Stimulated activated CD8-positive, alpha-beta memory T cell treated with anti-CD3 and anti-CD28 coated beads, Interleukin-15, amount 100 ng/mL, for 4 hours (primary cell): ENCODE measurements at places on chromosomes 3 and 15.

DNA sequence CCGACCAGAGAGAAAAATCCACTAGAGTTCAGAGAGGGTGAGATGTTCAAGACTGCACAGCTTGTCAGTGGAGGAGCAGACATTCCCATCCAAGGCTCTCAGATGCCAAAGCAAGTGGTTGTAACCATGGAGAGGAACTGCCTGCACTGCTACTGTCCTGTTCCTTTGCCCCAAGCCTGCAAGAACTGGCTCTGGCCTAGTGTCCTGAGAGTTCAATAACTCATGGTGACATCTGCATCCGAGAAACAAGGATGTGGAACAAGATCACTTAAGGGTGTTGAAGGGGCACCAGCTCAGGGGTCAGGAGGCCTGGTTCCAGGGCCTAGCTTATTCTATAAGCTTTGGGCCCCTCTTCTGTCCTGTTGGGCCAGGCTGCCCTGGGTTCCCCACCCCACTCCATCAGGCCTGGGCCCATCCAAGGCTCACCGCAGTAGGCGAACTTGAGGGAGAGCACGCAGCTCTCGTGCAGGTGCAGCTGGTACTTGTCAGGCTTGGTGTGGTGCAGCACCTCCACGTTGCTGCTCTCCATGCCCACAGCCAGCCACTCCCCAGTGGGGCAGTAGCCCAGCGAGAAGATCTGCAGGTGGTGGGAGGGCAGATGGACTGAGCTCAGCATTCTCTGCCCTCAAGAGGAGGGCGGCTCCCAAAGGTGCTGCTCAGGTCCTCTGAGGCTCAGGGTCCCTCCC is 45.6 kb downstream of the TLE3 start:
- no peak for DNase-seq

GRCh38 chr3:63473641-63474166 is 178.8 kb upstream of the SNTN start:
- DNase-seq, result no peak

GRCh38 chr3:187516446-187517185 is 148.4 kb downstream of the RTP4 start:
- DNase-seq, result no peak

DNA sequence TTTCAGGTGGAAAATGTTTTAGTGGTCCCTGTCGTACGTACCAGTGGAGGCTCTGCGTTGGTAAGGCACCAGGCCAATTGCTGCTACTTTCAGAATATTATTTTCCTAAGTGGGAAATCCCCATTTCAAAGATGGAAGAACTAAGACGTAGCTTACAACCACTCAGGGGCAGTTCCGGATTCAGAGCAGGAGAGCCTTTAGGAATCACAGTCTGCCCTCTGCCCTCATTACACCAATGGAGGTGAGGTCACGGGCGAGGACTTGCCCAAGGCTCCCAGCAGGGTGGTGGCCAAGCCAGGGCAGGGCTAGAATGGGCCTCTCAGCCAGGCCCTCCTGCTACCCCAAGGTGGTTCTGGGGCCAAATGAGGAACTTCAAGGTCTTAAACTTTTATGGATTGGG is 72.6 kb downstream of the RASGRF1 start:
- DNase-seq, result no peak

DNA sequence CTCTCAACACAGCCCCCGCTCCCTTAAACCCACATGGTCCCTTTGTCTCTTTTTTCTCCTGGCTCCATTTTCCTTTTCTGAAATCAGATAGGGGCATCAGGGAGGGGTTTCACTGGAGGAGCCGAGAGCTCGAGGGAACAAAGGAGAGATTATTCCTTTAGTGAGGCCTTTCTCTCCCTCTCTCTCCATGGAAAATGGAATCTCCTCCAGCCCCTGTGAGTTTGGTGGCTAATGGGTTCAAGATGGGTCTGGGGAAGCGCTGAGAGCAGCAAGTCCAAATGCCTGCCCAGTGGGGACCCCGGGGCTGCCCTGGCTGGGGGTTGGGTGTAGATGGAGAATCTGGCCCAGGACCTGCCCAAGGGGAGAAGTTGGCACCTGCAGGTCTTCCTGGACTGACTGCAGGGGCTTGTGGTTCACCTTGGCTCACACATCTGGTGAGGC is 56.8 kb downstream of the ITGA11 start:
- DNase-seq, result no peak

- no peak for DNase-seq
Measured at GRCh38 chr3:168497741-168498140, 402.0 kb upstream of the GOLIM4 start.

DNA sequence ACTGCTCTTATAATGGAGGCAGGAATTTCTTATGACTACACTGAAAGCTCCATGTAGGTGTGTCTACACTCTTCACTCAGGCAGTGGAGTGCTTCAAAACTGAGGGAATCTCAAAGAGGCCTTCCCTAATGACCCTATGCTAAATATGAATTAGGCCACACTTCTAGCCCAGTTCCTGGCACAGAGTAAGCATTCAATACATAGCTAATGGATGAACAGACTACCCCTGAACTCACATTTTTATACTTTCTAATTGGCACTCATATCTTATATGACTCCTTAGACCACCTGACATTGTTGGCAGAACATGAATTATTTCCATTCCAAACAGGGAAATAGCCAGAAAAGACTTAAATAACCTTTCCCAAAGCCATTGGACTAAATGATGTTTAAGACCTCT is 3.4 kb downstream of the RARRES1 start:
- DNase-seq, result no peak

DNA sequence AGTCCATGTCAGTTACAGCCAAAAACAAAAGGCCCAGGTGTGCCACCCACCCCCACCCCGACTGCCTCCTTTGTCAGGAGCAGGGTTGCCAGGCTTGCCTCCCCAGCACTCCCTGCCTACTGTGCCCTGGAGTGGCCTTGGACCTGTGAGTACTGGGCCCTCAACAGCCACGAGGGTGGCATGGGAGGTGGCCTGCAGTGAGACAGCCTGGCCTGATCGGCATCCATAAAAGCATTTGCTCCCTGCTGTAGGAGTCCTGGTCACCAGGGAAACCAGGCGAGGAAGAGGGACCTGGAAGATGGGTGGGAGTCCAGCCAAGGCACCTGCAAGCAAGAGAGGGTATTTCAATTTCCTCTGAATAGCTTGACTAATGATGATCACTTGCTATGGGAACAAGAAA is 56.4 kb upstream of the KCNMB2 start:
- DNase-seq, result no peak
